Activated CD4-positive, alpha-beta T cell treated with anti-CD3 and anti-CD28 coated beads for 4 hours (primary cell): ENCODE measurements at places on chromosomes 12 and 14.

GRCh38 chr14:98682033-98682432 is 590.0 kb downstream of the BCL11B start:
- DNase-seq = no peak

DNA sequence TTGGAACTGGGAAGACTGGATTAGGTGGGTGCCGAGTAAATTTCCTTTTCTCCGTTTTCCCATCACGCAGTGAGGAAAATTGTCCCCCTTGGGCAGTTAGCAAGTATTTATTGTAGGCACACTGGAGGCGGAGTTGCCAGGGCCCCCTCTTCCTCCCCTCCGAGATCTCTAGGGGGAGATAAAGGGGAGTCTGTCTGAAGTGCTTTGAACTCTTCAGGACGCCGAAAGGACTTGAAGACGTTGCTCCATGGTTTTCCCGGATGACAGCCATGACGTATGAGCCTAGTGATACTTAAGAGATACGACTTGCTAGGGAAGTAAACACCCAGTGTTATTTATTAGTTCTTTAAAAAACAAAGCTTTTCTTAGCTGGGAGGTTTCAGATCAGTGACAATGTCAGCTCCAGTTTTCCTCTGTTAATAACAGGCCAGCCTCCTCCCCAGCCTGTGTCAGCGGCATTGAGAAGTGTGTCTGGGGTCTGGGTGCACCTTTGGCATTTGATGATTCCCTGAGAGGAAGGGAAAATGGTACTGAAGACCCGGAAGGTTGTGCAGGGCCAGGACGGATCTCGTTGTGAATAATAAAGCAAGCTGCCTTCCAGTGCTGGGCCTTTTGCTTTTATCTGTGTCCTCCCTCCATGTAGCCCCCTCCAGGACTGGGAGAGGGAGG is 78.7 kb downstream of the TSPAN9 start:
- DNase-seq = no peak

GRCh38 chr12:113723631-113724030 is 242.5 kb downstream of the RBM19 start:
- no peak for DNase-seq

DNA sequence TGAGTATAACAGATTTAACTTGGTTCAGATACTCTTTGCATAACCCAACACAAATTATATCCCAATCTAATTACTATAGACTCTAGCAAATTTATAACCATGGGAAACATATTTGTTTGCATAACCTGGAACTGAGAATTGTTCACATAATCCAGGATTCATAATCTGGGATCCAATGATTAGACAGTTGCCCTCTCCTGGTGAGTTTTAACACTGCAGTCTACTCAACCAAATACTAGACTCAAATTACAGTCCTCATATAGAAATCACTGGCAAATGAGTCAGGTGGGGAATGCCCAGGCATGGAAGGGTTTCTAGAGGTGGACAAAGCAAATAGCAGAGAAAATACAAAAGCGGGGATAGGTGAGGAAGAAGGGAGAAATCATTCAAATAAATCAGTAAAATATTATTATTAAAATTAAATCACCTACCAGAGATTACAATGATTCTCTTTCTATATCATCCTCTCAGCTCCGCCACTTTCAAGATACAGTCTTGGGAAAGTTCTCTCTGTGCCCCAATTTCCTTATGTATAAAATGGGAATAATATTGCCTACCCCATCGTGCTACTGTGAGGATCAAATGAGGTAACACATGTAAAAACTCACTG is 9.4 kb downstream of the GCH1 start:
- peak; percentile 53 for DNase-seq

DNA sequence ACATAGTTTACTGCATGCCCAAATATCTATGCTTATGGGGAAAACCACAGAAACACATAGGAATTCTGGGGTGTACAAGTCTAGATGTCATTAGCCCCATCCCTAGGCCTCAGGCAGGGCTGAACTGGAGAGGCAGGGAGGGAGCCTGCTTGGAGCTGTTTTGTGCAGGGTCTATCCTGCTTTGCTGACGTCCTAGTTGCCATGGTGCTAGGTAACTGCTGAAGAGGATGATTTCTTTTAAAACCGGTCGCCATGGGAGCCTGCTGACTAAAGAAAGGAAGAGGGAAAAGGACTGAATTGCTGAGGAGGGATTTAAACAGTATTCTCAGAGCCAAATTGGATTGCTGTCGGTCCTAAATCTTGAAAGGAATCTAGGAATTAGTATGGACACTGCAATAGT is 10.7 kb downstream of the GPR19 start:
- DNase-seq = no peak

DNA sequence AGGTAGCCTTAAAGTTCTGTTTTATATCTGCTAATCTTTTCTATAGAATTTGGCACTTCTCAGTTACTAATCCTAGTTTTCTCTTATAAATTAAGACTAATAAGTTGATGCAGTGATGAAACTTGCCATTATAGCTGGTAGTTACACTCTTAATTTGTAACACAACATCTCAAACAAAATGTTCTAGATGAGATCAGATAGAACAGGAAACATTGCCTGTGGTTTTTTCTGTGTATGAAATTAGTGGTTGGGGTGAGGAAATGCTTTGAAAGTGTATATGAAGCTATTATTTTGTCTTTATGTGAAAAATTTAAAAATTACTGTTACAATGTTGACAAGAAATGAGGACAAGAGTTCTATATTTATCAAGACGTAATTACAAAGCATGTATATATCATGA is 91.9 kb downstream of the PCNX1 start:
- DNase-seq = no peak

DNA sequence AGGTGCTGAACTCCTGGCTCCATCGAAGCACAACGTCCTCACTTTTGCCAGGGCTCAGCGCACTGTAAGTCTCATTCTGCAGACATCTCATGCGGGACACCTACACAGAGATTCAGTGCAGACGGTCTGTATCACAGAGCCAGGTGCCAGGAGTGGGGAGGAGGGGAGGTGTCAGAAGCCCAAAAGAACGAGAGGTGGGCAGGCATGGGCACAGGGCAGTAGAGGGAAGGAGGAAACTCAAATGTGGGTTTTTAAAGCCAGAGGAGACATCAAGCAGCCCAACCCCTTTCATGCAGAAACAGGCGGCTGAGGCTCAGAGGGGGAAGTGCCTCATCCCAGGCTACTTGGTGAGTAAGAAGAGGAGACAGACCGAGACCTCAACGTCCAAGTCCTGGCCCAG is 2.5 kb upstream of the LPAR5 start:
- DNase-seq = no peak

DNA sequence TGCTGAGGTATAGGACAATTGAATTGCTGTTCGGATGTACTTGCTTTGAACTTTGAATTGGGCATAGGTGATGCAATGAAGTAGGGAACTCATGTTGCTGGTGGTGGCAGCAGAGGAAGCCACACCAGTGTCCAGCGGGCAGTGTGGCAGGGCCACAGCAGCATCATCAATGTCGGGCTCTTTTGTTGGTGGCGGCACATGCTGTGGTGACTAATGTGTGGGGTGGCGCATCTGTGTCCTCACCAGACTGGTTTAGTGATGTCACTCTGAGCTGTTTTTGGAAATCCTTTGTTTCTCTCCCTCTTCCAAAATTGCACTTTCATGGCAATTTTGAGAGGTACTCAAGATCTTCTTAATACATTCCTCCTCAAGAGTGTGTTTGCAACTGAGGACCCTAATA is 187.6 kb downstream of the ETNK1 start:
- DNase-seq = no peak

DNA sequence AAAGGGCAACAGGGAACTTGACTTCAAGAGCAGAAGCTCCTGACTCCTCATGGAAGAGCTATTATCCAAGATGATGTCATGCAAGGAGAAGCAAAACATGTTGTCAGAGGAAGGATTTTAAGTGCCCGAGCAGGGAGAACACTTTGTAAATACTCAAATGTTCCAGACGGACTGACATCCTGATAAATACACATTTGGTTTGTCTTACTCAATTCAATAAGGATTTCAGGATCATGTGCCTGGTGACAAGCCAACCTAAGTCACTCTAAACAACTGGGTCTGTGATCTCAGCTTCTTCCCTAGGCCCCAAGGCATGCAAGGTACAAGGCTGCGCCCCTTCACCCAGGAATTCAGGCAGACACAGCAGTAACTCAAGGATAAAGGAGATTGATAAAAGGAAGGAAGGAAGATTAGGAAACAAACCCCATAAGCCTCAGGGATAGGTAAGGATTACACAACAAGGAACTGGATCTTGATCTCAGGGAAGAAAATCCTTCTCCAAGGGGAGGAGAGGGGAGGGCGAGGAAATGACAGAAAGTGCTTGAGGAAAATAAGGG is 26.8 kb upstream of the CEBPE start:
- DNase-seq = no peak
